ENCODE measurements at places on chromosomes 16 and 17. TPM values are rescaled to one million over a fixed set of nuclear protein-coding genes. Genes with fewer than 3 reads are reported as not detected.

Gene XAF1
- 261 TPM for total RNA-seq

- H3K36me3 ChIP-seq = no peaks in the 10 kb centered on the region
- DNase-seq = no peak
- peaks cover 23% of the 10 kb centered on the region for H3K27me3 ChIP-seq
- no peak overlapping the region for H3K4me3 ChIP-seq
- H3K4me1 ChIP-seq = peaks cover 22% of the 10 kb centered on the region
- H3K27ac ChIP-seq = no peak overlapping the region
These were observed 18.7 kb upstream of the ANKRD40CL start for GRCh38 chr17:50785946-50786570.

DNA sequence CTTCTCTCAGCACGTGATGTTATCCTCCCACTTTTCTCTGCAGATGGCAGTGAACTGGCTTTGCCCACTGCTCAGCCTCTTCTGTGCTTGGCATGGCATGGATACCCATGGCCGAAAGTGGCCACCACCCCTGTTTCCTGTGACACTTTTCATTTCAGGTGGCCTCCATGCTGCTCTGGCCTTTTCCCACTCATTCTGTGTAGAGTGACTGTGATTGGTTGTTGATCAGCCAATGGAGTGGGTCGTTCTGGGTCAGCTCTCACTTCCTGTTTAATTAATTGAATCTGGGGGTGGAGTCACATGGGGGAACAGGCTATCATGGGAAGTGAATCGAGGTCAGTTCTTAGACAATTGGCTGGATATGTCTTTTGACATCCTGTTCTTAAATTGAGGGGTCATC lies 350.1 kb upstream of the EEF2KMT start:
- H3K27me3 ChIP-seq = no peaks in the 10 kb centered on the region
- no peak overlapping the region for H3K27ac ChIP-seq
- no peak for DNase-seq

- no peak overlapping the region for H3K27ac ChIP-seq
- DNase-seq = no peak
- peaks cover 1% of the 10 kb centered on the region for H3K4me1 ChIP-seq
- peaks cover 64% of the 10 kb centered on the region for H3K27me3 ChIP-seq
- no peak overlapping the region for H3K4me3 ChIP-seq
These were observed 587 bp downstream of the HS3ST4 start for GRCh38 chr16:25692351-25692741.

DNA sequence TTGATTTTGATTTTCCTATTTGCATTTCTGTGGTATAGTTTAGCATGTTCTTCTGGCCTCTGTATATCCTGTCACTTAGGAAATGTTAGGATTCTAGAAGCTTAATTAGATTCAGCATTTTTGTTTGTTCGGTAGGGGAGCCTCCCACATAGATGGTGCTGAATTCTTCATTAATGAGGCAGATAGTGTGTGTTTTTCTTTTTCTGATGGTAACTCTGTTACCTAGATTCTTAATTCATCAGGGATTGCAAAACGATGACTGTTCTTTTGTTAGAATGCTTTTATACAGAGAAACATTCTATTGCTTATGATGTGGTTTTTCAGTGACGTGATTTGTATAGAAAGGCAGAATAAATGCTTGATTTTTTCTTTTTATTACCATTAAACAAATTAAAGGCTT lies 19.0 kb downstream of the BANP start:
- H3K27ac ChIP-seq = no peak overlapping the region
- H3K27me3 ChIP-seq = no peaks in the 10 kb centered on the region
- H3K4me1 ChIP-seq = peaks cover 14% of the 10 kb centered on the region
- no peak overlapping the region for H3K4me3 ChIP-seq
- peaks cover 49% of the 10 kb centered on the region for H3K36me3 ChIP-seq
- DNase-seq = no peak

- DNase-seq = no peak
- H3K27me3 ChIP-seq = no peaks in the 10 kb centered on the region
- H3K27ac ChIP-seq = no peak overlapping the region
These were observed 29.0 kb downstream of the HYDIN start for GRCh38 chr16:71201556-71201955.

Gene UTS2R
- total RNA-seq = 0.16 TPM

- peaks cover 41% of the 10 kb centered on the region for H3K27me3 ChIP-seq
- no peaks in the 10 kb centered on the region for H3K4me1 ChIP-seq
- DNase-seq = no peak
- H3K36me3 ChIP-seq = no peaks in the 10 kb centered on the region
- H3K4me3 ChIP-seq = no peak overlapping the region
- no peak overlapping the region for H3K27ac ChIP-seq
These were observed 96.5 kb upstream of the LHX1 start for GRCh38 chr17:36840796-36841195.

Gene ULK2
- total RNA-seq = 11.2 TPM

Gene PLCG2
- 62.5 TPM for total RNA-seq

Gene C17orf107
- 1.2 TPM for total RNA-seq

- H3K4me3 ChIP-seq = no peak overlapping the region
- peaks cover 47% of the 10 kb centered on the region for H3K36me3 ChIP-seq
- no peak for DNase-seq
- H3K27me3 ChIP-seq = no peaks in the 10 kb centered on the region
- no peak overlapping the region for H3K27ac ChIP-seq
- H3K4me1 ChIP-seq = peaks cover 15% of the 10 kb centered on the region
These were observed 23.4 kb downstream of the RNFT1 start for GRCh38 chr17:59941131-59941530.

- no peaks in the 10 kb centered on the region for H3K36me3 ChIP-seq
- peaks cover 34% of the 10 kb centered on the region for H3K4me1 ChIP-seq
- H3K4me3 ChIP-seq = no peak overlapping the region
- H3K27me3 ChIP-seq = peaks cover 28% of the 10 kb centered on the region
- H3K27ac ChIP-seq = peak overlapping the region; percentile 16
These were observed 50.6 kb downstream of the SMPD3 start for GRCh38 chr16:68397710-68398201.

- no peaks in the 10 kb centered on the region for H3K36me3 ChIP-seq
- no peak overlapping the region for H3K27ac ChIP-seq
- peaks cover 9% of the 10 kb centered on the region for H3K27me3 ChIP-seq
- DNase-seq = no peak
These were observed 48.3 kb downstream of the ATP2C2 start for GRCh38 chr16:84416407-84417321.

GRCh38 chr17:7839190-7839875 lies 5.3 kb downstream of the KDM6B start:
- H3K4me1 ChIP-seq = peaks cover 51% of the 10 kb centered on the region
- DNase-seq = no peak
- peak overlapping the region; percentile 58 for H3K27ac ChIP-seq

DNA sequence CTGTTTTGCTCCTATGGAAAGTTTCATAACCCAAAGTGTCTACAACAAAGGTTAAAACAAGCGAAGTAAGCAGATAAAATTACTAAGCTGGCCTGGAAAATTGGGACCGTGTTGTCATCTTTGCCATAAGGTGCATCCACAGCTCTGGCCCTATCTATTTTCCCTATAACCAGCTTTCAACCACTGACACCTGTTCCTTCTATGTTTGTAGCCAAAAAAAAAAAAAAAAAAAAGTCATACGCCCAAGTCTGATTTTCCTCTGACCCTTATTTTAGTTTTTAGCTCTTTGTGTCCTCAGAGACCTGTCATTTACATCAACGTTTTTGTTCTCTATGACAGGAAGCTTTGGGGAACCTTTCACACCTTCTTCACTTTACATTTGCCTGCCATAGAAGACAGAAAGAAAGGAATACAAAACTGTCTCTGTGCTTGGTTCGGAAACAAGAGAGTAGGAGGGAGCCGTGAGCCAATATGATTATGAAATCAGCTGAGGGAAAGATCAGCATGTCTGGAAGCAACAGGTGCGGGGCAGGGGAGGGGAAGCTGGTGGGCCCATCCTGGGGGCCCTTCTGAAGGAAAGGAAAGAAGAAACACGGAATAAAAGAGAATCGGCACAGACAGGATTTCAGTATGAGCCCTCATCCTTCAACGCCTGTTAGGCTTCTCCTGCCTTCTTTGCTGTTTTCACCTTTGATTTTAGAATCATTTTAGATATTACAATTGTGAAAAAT lies 8.5 kb downstream of the HS3ST3A1 start:
- H3K36me3 ChIP-seq = no peaks in the 10 kb centered on the region
- H3K4me3 ChIP-seq = no peak overlapping the region
- DNase-seq = no peak
- peaks cover 4% of the 10 kb centered on the region for H3K4me1 ChIP-seq

Gene KRT39
- not detected for total RNA-seq

Gene RGS11
- total RNA-seq = not detected

DNA sequence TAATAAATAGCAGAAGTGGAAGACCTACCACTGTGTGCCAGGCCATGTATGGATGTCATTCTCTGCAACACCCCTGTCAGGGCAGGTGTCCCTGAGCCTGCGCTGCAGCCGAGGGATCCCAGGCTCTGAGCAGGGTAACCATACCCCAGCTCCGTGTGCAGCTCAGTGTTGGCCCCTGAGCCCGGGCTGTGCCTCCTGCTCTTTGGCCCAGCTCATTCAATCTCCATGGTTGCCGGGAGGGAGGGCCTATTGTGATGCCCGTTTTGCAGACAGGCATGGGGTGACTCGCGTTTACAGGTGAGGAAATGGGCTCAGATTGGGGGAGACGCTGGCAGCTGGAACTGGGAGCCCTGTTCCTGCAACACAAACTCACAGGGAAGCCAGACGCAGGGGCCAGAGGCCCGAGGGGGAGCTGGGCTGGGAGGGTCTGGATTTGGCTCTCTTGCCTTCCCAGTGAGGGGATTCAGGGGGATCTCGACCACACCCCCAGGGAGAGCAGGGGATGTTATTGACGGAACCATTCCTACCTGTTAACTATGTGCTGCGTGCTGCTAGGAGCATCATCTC lies 190.5 kb downstream of the IRF8 start:
- DNase-seq = no peak
- H3K27me3 ChIP-seq = no peaks in the 10 kb centered on the region
- no peak overlapping the region for H3K4me3 ChIP-seq
- H3K27ac ChIP-seq = no peak overlapping the region
- H3K36me3 ChIP-seq = no peaks in the 10 kb centered on the region
- peaks cover 13% of the 10 kb centered on the region for H3K4me1 ChIP-seq

Gene CLEC3A
- total RNA-seq = not detected

Gene SERPINF2
- total RNA-seq = 0.19 TPM

DNA sequence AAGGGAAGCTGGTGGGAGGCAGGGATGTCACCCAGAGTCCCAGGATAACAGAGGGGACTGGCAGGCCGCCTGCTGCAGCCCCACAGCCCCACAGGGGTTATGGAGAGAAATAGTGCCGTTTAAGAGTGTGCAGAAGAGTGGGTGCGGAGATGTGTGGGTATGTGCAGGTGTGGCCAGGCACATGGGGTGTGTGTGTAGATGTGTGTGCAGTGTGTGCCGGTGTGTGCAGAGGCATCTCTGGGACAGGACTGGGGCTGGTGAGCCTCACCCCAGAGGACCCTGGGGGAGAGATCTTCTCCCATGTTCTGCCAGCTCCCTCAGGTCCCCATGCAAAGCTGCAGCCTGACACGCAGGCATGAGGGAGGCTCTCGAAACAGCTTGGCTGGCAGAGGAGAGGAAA lies 157.4 kb downstream of the RBFOX3 start:
- DNase-seq = no peak
- no peak overlapping the region for H3K27ac ChIP-seq
- H3K36me3 ChIP-seq = no peaks in the 10 kb centered on the region
- no peaks in the 10 kb centered on the region for H3K4me1 ChIP-seq
- no peaks in the 10 kb centered on the region for H3K27me3 ChIP-seq

DNA sequence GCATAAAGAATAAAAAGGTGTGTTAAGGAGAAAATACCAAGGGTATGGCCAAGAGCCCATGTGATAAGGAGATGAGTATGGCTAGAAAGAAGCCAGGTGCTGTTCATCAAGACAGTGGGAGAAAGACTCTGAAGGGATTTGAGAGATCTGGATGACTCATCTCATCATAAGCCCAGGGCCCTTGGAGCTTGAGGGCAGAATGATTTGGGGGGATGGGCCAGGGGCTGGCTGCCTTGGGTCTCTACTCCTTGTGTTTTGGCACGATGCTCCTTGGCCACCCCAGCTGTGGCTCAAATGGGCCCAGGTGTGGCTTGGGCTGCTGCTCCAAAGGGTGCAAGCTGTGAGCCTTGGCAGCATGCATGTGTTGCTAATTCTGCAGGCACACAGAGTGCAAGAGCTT lies 14.5 kb upstream of the TNFRSF13B start:
- peaks cover 38% of the 10 kb centered on the region for H3K4me1 ChIP-seq
- H3K4me3 ChIP-seq = no peak overlapping the region
- no peak for DNase-seq
- no peaks in the 10 kb centered on the region for H3K27me3 ChIP-seq

DNA sequence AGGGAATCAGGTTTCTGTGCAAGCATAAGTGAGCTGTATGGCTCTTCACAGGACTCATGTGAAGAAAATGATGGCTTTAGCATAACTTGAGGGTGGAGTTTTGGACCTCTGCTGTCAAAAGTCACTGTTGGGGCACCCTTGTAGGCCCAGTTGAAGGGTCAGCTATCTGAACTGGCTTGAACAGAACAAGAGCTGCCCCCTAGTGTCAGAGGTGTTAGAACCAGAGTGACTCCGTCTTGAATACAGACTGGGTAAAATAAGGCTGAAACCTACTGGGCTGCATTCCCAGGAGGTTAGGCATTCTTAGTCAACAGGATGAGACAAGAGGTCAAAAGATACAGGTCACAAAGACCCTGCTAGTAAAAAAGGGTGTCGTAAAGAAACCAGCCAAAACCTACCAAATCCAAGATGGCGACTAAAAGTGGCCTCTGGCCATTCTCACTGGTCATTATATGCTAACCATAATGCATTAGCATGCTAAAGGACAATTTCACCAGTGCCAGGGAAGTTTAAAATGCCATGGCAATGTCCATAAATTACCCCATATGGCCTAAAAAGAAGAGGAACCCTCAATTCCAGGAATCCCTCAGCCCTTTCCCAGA lies 484.0 kb upstream of the ERCC4 start:
- no peaks in the 10 kb centered on the region for H3K36me3 ChIP-seq
- no peak overlapping the region for H3K4me3 ChIP-seq
- no peak for DNase-seq
- no peak overlapping the region for H3K27ac ChIP-seq
- no peaks in the 10 kb centered on the region for H3K4me1 ChIP-seq
- H3K27me3 ChIP-seq = no peaks in the 10 kb centered on the region

Gene BLMH
- total RNA-seq = 70.5 TPM

Gene COTL1
- 1,190 TPM for total RNA-seq

Gene PDE6G
- total RNA-seq = 12.5 TPM

DNA sequence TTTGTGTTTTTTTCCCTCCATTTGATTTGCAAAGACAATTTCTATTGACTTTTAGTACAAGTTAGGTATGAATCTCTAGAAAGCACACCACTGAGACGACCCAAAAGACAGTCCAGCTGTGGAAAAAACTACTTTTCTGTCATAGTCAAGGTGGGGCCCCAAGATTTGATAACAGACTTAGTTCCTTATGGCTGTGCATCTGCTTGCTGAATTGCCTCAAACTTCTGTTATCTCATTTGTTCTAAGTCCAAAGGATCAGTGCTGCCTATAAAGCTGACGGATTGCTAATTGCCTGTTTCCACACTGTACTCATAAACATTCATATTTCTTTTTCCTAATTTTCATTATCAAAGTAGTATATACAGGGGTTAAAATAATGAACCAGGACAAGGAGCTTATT lies 180.8 kb downstream of the SPECC1 start:
- peaks cover 3% of the 10 kb centered on the region for H3K36me3 ChIP-seq
- no peaks in the 10 kb centered on the region for H3K27me3 ChIP-seq
- no peaks in the 10 kb centered on the region for H3K4me1 ChIP-seq
- H3K4me3 ChIP-seq = no peak overlapping the region
